ENCODE measurements at places on chromosomes 1 and 21. TPM values are rescaled to one million over a fixed set of nuclear protein-coding genes. Genes with fewer than 3 reads are reported as not detected.

FASLG gene
- total RNA-seq: not detected

S100A4 gene
- total RNA-seq: 486 TPM

TIE1 gene
- total RNA-seq: 33.8 TPM

PADI1 gene
- total RNA-seq: not detected

LIN28A gene
- not detected for total RNA-seq

NCMAP gene
- total RNA-seq: not detected

OR2L13 gene
- total RNA-seq: not detected

CD53 gene
- 32.9 TPM for total RNA-seq

NECTIN4 gene
- total RNA-seq: not detected

IVL gene
- total RNA-seq: not detected

DCST2 gene
- total RNA-seq: 0.49 TPM

OR2L8 gene
- not detected for total RNA-seq

PLEKHN1 gene
- not detected for total RNA-seq

DISC1 gene
- total RNA-seq: 9.3 TPM

ZSWIM5 gene
- 2.9 TPM for total RNA-seq

MAEL gene
- total RNA-seq: 0.33 TPM

LAPTM5 gene
- total RNA-seq: 47.4 TPM

FAM43B gene
- total RNA-seq: 1.5 TPM

RNF186 gene
- total RNA-seq: not detected

SPRR2A gene
- total RNA-seq: not detected

INSRR gene
- not detected for total RNA-seq

GUCA2B gene
- 6.7 TPM for total RNA-seq

AMPD1 gene
- total RNA-seq: not detected

C1orf56 gene
- total RNA-seq: 4.1 TPM

C1QTNF12 gene
- total RNA-seq: 1.9 TPM

MAP1LC3C gene
- total RNA-seq: 5.0 TPM

KIAA1614 gene
- 11.4 TPM for total RNA-seq

SLC37A1 gene
- total RNA-seq: 7.8 TPM

C4BPB gene
- not detected for total RNA-seq

TBX15 gene
- total RNA-seq: not detected

RNASEL gene
- total RNA-seq: 8.6 TPM

CNKSR1 gene
- total RNA-seq: 1.8 TPM

KRTAP19-1 gene
- total RNA-seq: not detected

OPRD1 gene
- total RNA-seq: 1.8 TPM

SPRR1A gene
- not detected for total RNA-seq

CELA3B gene
- not detected for total RNA-seq

RHOU gene
- 9.7 TPM for total RNA-seq

PDPN gene
- 12.8 TPM for total RNA-seq

CFAP298 gene
- total RNA-seq: 23.9 TPM
